ENCODE measurements at places on chromosomes 11 and 22.

- no peak for DNase-seq
Observed at GRCh38 chr11:125190566-125190965, 26.0 kb downstream of the PKNOX2 start.

- DNase-seq, result no peak
Observed at GRCh38 chr11:111526501-111526900, 11.9 kb downstream of the HOATZ start.

- DNase-seq, result no peak
Observed at GRCh38 chr11:73969091-73969490, 13.6 kb downstream of the UCP2 start.

- no peak for DNase-seq
Observed at GRCh38 chr11:110797453-110797852, 85.2 kb upstream of the ARHGAP20 start.

DNA sequence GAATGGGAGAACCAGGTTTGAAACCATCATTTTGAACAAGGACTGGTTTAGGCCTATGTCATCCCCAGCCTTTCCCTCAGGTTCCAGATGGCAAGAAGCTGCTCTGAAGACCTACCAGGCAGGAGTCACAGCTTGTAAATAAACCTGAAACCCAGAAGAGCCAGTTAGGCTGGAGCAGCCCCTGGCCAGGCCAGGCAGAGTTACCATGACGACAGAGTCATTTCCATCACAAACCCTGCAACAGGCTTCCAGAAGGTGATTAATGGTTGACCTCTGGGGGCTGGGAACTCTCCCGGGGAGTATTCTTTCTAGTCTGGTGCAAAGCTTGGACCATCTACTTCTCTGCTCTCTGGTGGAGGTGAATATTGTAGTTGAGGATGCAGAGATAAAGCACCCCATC, 164.1 kb upstream of the NCAM1 start:
- no peak for DNase-seq

DNA sequence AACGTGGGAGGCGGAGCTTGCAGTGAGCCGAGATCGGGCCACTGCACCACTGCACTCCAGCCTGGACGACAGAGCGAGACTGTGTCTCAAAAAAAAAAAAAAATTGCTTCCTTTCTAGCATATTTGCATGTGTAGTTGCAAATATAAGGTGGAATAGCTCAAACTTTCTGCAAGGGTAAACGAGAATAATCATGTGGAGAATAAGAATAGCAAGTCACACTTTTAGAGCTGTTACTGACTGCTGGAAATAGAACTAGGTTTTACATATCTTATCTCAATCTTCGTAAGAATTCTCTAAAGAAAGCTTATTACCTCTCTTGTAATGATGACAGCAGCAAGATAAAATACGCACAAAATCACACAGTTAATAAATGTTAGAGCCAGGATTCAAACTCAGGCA, 1.6 kb downstream of the L3MBTL2 start:
- no peak for DNase-seq

GRCh38 chr11:2293531-2293971, 8.2 kb downstream of the C11orf21 start:
- DNase-seq, result no peak

DNA sequence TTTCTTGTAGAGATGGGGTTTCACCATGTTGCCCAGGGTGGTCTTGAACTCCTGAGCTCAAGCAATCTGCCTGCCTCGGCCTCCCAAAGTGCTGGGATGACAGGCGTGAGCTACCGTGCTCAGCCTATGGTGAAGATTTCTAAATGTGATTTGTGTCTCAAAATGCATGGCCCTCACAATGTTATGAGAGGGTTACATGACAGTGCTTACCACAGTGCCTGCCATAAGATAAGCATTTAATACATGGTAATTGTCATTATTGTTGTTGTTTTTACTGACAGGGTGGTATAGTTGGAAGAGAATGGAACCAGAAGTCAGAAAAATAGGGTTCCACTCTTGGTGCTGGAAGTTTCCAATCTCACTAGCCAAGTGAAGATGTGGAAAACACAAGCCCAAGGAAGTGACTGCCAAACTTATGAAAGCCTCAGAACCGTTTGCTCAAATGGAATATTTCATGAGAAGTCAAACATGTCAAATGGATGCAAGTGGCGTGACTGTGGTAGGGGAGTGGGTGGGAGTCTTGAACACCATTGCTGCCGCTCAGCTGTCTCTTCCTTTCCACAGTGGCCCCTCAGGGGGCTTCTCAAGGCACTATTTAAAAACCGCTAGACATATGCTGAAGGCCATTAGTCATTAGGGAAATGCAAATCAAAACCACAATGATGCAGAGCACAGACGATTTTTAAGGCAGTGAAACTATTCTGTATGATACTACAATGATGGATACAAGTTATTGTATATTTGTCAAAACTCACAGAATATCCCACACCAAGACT, 29.1 kb upstream of the LMO2 start:
- no peak for DNase-seq

DNA sequence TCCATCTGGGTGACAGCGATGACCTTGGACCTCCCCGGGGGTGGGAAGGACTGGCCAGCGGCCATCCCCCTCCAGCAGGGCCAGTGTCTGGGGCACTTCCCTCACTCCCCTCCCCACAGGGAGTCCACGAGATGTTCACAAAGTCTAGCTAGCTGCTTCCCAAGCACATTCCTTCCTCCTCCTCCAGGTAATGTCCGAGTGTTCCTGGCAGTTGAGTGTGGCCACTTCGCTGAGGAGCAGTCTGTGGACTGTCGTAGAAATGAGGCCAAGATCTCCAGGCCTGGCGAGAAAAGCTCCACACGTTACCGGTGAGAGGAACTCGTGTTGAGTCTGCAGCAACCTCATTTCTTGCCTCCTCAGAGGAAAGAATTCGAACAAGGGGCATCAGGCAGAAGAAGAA, 425.5 kb downstream of the BRD1 start:
- DNase-seq, result no peak

DNA sequence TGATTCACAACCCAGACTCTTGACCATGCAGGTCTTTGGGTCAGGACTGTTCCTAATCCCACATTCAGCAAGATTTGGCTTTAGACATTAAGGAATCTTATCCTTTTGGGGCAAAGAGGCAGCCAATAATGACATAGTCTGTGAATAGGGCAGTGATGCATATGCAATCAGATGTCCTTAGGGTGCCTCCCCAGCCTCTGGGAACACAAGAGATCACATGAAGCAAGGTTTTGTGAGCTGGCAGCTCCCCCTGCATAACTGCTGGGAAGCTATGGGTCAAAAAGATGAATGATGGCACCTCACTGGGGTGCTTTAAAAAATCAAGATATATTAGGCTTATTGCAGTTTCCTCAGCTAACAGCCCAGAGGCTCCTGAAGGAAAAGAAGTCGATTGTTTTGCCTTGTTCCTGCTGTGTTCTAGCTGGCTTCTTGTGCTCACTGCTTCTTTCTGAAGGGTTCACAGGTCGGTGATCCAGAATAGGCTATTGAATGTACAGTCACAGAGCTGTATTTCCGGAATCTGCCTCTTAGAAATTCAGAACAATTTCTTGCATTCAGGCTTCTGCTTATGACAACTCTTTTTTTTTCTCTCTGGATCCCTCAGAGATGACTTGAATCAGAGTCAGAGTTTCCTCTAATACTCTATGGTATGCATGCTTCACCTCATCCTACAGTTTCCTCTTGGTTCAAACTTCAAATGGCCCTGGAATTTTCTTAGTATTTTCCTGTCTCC, 31.7 kb downstream of the INSC start:
- no peak for DNase-seq

DNA sequence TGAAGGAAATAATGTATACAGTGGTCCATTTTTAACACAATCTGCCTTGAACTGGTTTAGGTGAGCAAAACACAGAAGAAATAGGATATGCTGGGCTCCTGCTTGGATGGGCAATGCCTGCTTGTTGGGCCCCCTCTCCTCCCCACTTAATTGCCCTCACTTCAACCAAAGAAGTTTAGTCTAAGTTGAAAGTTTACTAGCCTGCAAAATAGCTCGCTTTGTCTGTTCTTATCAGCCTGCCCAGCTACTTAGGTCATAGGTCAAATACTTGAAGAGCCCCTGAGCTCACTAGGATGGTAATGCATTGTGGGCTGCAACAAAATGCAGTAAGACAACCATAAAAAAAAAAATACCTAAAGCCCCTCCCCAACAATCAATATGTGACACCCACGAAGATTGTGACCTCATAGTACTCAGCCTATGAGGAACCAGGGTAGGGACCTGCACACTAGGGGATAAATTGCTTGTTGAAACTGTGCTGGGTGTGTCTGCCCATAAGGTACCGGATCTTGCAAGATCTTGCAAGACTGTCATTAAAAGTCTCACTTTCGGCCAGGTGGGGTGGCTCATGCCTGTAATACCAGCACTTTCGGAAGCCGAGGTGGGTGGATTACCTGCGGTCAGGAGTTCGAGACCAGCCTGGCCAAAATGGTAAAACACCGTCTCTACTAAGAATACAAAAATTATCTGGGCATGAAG, 10.9 kb downstream of the DRICH1 start:
- DNase-seq, result no peak

- DNase-seq, result no peak
Observed at GRCh38 chr22:28773461-28773867, 969 bp downstream of the CCDC117 start.

DNA sequence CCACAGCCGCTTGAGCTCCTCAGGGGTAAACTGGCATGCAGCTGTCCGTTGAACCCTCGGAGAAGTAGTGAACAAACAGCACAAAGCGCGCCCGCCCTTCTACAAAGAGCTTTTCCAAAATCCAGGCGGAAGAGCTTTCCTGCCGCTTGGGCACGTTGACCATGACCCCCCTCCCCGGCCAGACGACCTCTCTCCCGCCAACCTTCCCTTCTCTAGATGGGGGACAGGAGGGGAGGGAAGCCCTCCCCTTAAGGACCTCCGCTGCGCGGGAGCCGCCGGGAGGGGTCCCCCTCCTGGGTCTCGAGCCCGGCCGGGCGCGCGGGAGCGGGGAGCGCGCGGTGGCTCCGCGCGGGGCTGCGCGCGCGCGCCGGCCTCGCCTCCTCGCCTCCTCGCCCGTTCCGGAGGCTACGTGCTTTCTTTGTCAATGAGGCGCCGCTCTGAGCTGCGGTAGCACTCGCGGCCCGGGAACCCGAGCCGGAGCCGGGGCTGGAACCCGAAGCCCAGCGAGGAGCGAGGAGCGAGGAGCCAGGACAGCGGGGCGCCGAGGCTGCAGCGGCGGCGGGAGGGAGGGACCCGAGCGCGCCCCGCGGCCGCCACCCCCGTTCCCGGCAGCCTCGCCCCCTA, 118.6 kb downstream of the HIPK3 start:
- no peak for DNase-seq

DNA sequence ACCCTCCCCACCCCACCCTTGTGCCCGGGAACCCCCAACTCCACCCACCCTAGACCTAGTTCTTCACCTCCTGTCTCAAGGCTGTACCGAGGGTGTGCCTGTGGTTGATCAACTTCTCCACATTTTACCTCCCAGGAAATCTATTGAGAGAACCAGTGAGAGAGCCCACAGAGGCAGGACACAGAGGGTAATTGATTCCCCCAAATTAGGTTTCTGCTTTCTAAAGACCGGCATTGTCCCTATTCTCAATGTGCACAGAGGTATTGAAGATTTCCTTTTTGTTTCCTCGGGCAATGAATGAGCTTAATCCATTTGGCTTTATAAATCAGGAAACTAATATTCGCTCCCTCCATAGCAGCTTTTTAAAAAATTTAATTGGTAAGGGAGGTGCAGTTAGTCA, 6.0 kb upstream of the LMO1 start:
- DNase-seq, result no peak

DNA sequence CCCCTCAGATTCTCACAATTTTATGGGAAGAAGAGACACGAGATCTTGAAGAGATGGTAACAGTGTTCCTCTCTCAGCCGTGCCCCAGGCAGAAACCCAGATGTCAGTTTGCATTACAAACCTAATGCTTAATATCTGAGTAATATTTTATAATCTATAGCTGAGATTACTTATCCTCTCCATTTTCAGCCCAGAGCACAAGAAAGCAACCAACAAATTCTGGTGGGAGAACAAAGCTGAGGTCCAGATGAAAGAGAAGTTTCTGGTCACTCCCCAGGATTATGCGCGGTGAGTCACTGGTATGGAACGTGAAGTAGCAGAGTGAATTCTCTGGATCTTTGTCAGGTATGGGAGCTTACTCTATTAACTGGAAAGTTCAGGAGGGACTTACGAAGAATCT, 884 bp downstream of the CENATAC start:
- no peak for DNase-seq

DNA sequence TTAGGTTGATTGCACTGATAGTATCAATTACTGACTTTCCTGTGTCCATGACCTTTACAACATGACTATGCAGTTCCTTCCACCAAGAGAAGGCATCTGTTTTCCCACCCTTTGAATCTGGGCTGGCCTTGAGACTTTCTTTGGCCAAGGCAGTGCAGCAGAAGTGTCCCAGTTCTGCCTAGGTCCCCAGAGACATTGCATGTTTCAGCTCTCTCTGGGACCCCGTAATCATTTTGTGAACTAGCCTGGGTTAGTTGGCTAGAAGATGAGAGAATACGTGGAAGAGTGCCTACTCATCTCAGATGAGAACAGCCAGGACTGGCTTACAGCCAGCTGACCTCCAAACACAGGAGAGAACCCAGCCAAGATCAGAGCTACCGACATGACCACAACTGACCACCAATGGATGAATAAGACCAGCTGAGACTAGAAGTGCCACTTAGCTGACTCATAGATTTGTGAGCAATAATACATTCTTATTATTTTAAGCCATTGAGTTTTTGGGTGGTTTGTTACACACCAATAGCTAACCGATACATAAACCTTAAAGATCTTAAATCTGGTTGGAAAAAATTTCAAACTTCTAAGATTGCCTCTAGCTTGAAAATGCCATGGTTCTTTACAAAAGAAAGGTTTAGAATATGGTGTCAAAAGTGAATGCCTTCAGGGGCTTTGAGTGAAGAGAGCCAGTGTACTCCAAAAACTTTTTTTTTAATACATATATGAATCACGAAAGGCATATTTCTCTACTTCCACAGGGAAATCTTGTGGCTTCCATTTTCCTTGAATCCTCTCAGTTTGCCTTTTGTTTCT, 145.2 kb downstream of the FBXO7 start:
- DNase-seq, result no peak

DNA sequence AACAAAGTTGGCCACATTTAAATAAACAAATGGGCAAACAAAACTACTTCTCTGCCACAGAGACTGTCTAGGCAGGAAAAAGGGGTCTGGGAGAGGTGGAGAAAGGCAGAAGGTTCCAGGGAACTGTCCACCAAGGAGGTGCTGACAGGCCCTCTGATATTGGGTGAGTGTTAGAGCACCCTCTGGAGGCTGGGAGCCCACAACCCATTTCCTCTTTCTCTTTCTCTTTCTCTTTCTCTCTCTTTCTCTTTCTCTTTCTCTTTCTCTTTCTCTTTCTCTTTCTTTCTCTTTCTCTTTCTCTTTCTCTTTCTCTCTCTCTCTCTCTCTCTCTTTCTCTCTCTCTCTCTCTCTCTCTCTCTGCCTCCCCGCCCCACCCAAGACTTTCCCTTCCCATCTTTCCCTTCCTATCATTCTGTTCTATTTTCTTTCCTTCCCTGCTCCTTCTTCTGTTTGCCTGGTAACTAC, 912.8 kb downstream of the DLG2 start:
- no peak for DNase-seq

- DNase-seq, result no peak
Observed at GRCh38 chr22:23225724-23226496, 45.6 kb downstream of the BCR start.

- DNase-seq, result no peak
Observed at GRCh38 chr11:72924568-72925190, 110.5 kb downstream of the ATG16L2 start.

Data from NCI-H187 (cell line).